ENCODE measurements at places on chromosomes 6 and 20. TPM values are rescaled to one million over a fixed set of nuclear protein-coding genes. Genes with fewer than 3 reads are reported as not detected.

Gene CLPSL2
- total RNA-seq, result 2.0 TPM

DNA sequence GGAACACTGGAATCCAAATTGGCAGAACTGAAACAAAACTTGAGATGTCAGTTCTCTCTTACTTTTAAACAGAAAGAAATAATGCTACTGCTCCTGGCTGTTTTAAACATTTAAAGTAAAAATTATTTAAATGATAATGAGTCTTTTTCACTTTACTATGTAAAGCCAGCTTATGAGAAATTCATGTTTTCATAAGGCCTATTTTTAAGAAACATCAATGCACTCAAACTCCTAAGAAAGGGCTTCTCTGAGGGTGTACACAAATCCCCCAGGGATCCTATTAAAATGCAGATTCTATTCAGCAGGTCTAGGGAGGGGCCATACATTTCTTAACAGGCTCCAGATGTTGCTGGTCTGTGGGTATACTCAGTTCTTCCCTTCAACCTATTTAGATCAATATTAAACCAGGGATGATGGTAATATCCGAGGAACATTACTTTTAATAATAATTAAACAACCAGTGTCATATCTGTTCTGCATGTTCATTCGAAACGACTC lies 2.3 kb downstream of the FERMT1 start:
- H3K27me3 ChIP-seq, result no peaks in the 10 kb centered on the region
- no peak overlapping the region for H3K27ac ChIP-seq
- H3K4me1 ChIP-seq, result peaks cover 27% of the 10 kb centered on the region
- peaks cover 2% of the 10 kb centered on the region for H3K36me3 ChIP-seq

- no peaks in the 10 kb centered on the region for H3K36me3 ChIP-seq
- no peak overlapping the region for H3K4me3 ChIP-seq
- H3K27ac ChIP-seq, result no peak overlapping the region
- H3K27me3 ChIP-seq, result no peaks in the 10 kb centered on the region
- DNase-seq, result no peak
Measured at GRCh38 chr20:56433221-56433879, 21.3 kb downstream of the CASS4 start.

- no peak overlapping the region for H3K27ac ChIP-seq
- no peak for DNase-seq
- no peaks in the 10 kb centered on the region for H3K27me3 ChIP-seq
- H3K36me3 ChIP-seq, result 0 out of 2 replicates have a peak, but pooled peaks cover 2% of the 10 kb centered on the region
- H3K4me3 ChIP-seq, result no peak overlapping the region
Measured at GRCh38 chr20:50831622-50832021, 36.8 kb downstream of the BCAS4 start.

Gene TCF21
- total RNA-seq, result not detected

Gene NRSN1
- total RNA-seq, result not detected

DNA sequence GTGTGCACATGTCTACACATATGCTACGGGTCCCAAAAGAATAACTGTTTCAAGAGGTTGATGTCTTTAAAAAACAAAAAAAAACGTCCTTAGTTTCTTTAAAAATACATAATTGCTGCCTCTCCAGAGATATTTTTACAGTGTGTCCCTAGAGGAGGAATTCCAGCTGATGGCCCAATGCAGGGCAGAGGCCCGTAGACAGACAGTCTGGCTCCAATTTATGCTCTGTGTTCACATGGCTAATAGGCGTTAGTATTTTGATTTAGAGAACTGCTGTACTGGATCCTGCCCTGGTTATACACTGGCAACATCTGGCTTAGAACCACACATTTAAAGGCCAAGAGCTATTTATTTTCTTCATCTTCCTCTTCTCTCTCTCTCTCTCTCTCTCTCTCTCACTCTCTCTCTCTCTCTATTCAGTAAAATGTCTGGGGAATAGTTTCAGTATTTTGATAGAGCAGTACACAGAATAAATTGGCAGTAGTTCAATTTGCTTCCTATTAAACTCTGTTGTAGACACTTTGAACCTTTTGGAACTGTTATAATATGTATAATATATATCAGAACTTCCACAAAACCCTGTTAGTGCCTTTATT lies 260.6 kb downstream of the EYA4 start:
- H3K4me3 ChIP-seq, result no peak overlapping the region
- 0 out of 2 replicates have a peak, but pooled peaks cover 6% of the 10 kb centered on the region for H3K4me1 ChIP-seq
- H3K27ac ChIP-seq, result no peak overlapping the region
- no peaks in the 10 kb centered on the region for H3K36me3 ChIP-seq
- no peaks in the 10 kb centered on the region for H3K27me3 ChIP-seq

DNA sequence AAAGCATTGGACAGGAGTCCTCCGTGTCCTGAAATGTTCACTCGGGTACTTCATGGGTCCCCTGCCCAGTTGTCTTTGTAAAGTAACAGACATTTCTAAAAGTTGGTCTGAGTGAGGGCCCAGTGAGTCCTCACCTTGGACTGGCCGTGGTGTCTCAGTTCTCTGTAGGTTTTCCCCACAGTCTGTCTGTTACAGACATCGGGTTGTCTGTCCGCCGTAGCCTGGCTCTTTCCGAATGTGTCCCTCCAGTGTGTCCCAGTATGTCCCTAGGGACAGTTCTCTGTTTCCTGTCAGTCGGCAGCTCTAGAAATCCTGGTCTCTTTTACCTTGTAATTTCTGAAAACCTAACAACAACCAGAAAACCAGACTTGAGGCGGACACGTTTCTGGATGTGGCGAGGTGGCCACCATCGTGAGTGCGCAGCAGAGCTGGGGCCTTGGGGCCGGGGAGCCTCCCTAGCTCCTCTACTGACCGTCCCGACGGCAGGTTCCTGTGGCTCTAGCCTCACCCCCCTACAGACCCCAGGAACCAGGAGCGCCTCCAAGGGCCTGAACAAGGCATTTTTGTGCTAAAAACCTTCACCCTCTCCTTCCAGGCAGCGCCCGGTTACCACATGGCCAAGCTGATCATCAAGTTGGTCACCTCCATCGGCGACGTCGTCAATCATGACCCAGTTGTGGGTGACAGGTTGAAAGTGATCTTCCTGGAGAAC lies 42.2 kb downstream of the PYGB start:
- H3K27me3 ChIP-seq, result no peaks in the 10 kb centered on the region
- peak overlapping the region; percentile 16 for H3K27ac ChIP-seq
- no peaks in the 10 kb centered on the region for H3K36me3 ChIP-seq
- H3K4me1 ChIP-seq, result no peaks in the 10 kb centered on the region
- no peak for DNase-seq

DNA sequence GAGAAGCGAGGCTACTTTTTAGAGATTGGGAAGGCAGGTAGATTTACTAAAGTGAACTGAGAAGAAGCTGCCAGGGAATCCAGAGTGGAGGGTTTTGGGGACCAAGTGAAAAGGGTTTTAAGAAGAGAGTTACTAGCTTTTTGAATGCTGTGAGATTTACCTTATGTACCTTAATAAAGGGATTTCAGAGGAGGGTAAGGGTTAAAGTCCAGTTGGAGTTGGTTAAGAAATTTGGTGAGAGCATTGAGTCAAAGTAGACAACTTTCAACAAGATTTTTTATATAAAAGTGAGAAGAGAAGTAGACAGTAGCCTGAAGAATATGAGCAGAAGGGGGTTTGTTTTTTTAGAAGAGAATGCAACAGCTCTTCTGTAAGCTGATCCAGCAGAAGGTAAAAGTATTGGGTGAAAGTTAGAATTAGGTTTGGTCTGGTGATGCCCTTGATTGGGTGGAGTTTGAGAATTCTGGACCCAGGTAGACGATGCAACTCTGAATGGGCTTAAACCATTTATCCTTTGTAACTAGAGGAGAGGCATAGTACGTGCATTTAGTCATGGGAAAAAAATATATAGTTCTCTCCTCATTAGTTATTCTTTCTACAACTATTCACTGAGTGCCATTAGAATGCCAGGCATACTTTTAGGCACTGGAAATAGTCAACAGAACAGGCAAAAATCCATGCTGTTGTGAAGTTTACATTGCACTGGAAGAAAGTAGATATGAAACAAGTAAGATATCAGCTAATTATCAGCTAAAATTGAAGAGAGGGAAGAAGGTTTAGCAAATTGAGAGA lies 44.8 kb downstream of the ATRN start:
- H3K4me3 ChIP-seq, result no peak overlapping the region
- H3K36me3 ChIP-seq, result no peaks in the 10 kb centered on the region
- no peaks in the 10 kb centered on the region for H3K27me3 ChIP-seq
- H3K27ac ChIP-seq, result peak overlapping the region; percentile 63

GRCh38 chr6:67757465-67758033 lies 877.5 kb upstream of the ADGRB3 start:
- H3K27me3 ChIP-seq, result no peaks in the 10 kb centered on the region
- no peak for DNase-seq
- no peaks in the 10 kb centered on the region for H3K36me3 ChIP-seq
- H3K4me1 ChIP-seq, result no peaks in the 10 kb centered on the region

- no peak overlapping the region for H3K27ac ChIP-seq
- no peaks in the 10 kb centered on the region for H3K36me3 ChIP-seq
- DNase-seq, result no peak
- H3K4me3 ChIP-seq, result no peak overlapping the region
- H3K27me3 ChIP-seq, result no peaks in the 10 kb centered on the region
Measured at GRCh38 chr6:104226790-104227446, 632.8 kb downstream of the HACE1 start.

Gene SMLR1
- 8.4 TPM for total RNA-seq

- no peaks in the 10 kb centered on the region for H3K27me3 ChIP-seq
- no peak overlapping the region for H3K27ac ChIP-seq
- H3K4me1 ChIP-seq, result no peaks in the 10 kb centered on the region
- no peaks in the 10 kb centered on the region for H3K36me3 ChIP-seq
- no peak overlapping the region for H3K4me3 ChIP-seq
Measured at GRCh38 chr6:51915098-51915497, 172.3 kb downstream of the PKHD1 start.

Gene FAM83C
- total RNA-seq, result not detected

DNA sequence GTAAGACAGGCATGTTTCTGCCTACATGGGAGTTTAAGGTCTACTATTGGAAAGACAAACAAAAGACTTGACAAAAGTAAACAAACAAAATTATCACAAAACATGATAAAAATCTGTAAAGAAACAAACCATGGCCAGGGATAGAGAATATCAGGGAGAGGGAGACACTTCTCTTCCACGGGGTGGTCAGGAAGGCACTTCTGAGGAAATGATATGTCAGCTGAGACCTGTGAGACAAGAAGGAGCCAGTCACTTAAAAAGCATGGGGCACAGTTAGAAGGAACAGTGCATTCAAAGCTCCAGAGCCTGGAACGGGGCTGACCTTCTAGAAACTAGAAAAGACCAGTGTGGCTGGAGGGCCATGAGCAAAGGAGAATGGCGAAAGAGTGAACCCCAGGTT lies 35.1 kb upstream of the SLC16A10 start:
- H3K27ac ChIP-seq, result no peak overlapping the region
- no peaks in the 10 kb centered on the region for H3K4me1 ChIP-seq
- no peaks in the 10 kb centered on the region for H3K27me3 ChIP-seq
- no peak for DNase-seq
- H3K36me3 ChIP-seq, result no peaks in the 10 kb centered on the region

GRCh38 chr6:8130399-8130798 lies 28.1 kb upstream of the EEF1E1 start:
- H3K4me1 ChIP-seq, result peaks cover 5% of the 10 kb centered on the region
- DNase-seq, result no peak
- no peak overlapping the region for H3K4me3 ChIP-seq
- no peaks in the 10 kb centered on the region for H3K36me3 ChIP-seq
- no peaks in the 10 kb centered on the region for H3K27me3 ChIP-seq

Gene TRAPPC3L
- total RNA-seq, result not detected

DNA sequence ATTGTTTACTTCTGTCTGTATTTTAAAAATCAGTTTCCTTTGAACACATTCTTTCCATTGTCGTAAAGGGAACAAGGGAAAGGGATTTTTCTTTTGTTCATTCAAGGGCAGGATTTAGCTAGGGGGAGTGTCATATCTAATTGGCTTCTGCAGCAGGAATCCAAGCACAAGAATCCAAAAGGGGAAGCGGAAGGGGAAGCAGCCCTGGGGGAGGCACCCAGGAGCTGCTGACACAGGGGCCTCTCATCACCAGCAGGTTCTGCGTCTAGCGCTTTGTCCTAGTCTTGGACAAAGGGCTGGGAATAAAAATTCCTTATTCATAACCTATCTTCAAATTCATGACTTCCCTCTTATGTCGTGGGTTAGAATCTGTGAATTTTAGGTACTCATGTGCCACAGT lies 13.7 kb downstream of the RIPK1 start:
- H3K27me3 ChIP-seq, result no peaks in the 10 kb centered on the region
- DNase-seq, result no peak
- no peak overlapping the region for H3K4me3 ChIP-seq
- no peaks in the 10 kb centered on the region for H3K4me1 ChIP-seq
- peaks cover 3% of the 10 kb centered on the region for H3K36me3 ChIP-seq

DNA sequence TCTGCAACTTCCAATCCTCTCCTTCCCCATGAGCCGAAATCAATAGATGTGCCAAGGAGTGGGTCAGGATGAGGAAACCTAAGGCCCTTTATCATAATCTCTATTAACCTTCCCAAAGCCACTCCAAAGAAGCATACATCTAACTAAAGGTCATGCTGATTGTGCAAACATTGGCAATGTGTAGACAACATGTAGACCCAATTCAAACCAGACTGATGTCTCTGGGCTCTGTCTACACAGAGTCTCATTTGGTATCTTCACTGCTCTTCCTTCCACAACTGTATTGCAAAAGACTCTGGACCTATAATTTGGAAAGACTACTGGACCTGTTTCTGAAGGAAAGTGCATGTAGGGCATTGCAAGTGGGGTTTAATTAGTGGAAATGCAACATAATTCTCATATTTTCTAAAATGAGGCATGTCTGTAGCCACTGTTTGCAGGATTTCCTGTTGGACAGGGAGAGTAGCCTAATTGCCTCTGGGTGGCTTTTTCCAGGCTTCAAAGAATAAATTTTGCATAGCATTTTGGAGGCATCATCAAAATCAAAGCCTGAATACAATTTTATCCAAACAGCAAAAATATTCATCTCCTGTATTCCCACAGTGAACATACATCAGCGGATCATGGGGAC lies 35.0 kb upstream of the MLIP start:
- H3K36me3 ChIP-seq, result no peaks in the 10 kb centered on the region
- no peak overlapping the region for H3K27ac ChIP-seq
- H3K4me3 ChIP-seq, result no peak overlapping the region
- no peaks in the 10 kb centered on the region for H3K27me3 ChIP-seq
- no peaks in the 10 kb centered on the region for H3K4me1 ChIP-seq

- no peaks in the 10 kb centered on the region for H3K27me3 ChIP-seq
- H3K36me3 ChIP-seq, result no peaks in the 10 kb centered on the region
- peak overlapping the region; percentile 65 for H3K27ac ChIP-seq
Measured at GRCh38 chr20:14415467-14415866, 78.1 kb upstream of the FLRT3 start.

Gene ELOVL5
- total RNA-seq, result 75.6 TPM

DNA sequence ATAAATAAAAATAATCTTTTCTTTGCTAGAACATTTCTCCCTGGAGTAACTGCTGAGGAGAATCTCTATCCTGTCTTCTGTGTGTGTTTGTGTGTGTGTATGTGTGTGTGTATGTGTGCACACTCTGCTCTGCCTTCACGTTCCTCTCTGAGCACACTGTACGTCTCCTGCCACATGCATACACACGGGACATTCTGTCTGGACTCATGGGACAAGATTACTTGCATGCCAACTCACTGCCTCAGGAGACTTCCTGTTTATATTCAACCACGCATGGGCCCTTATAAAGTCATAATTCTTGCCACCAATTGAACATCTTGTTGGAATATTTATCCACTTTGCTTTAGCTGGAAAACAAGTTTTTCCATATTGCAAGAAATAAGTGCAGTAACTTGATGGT lies 930.6 kb downstream of the KIF16B start:
- H3K27ac ChIP-seq, result no peak overlapping the region
- H3K36me3 ChIP-seq, result no peaks in the 10 kb centered on the region
- DNase-seq, result no peak
- H3K4me3 ChIP-seq, result no peak overlapping the region
- no peaks in the 10 kb centered on the region for H3K27me3 ChIP-seq
